ENCODE measurements at places on chromosomes 7 and 10. TPM values are rescaled to one million over a fixed set of nuclear protein-coding genes. Genes with fewer than 3 reads are reported as not detected.

GRCh38 chr10:120103738-120104560 lies 211.4 kb downstream of the SEC23IP start:
- no peak for DNase-seq

GRCh38 chr7:27836536-27836935 lies 96.6 kb downstream of the TAX1BP1 start:
- DNase-seq: no peak

- DNase-seq: no peak
Observed at GRCh38 chr10:86341361-86341811, 25.2 kb downstream of the GRID1 start.

DNA sequence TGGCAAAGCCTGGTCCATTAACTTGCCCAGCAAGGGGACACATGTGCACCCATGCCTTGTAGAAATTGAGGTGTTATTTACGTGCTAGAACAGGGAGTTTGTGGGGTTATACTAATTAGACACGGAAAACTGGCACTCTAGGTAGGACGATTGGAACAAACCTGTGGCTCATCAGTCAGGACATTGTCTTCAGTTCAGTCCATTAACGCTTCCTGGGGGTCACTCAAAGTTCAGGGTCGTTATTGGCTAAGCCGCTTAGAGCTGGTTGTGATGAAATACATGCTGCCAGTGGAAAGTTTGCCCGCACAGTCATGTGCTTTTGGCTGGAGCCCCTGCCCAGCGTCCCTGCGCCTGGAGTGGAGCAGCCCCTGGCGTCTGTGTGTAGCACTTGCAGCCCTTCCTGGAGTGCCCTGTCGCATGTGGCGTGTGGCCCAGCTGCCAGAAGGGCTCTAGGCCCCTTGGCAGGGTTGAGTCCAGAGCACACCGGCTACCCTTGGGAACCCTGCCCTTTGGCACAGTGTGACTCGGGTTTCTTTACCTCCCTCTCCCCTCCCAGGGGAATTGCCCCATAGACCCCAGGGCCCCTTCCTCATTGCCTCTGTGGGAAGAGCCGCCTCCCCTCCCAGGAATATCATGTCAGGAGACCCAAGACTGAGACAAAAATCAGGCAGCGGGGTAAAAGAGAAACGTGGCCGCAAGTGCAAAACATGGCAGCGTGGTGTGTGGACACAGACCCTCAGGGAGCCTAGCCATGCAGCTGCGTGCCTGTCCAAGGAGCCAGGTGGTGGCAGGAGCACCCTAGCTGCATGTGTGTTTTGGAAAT lies 9.8 kb downstream of the ZNF775 start:
- DNase-seq: peak; percentile 63

DNA sequence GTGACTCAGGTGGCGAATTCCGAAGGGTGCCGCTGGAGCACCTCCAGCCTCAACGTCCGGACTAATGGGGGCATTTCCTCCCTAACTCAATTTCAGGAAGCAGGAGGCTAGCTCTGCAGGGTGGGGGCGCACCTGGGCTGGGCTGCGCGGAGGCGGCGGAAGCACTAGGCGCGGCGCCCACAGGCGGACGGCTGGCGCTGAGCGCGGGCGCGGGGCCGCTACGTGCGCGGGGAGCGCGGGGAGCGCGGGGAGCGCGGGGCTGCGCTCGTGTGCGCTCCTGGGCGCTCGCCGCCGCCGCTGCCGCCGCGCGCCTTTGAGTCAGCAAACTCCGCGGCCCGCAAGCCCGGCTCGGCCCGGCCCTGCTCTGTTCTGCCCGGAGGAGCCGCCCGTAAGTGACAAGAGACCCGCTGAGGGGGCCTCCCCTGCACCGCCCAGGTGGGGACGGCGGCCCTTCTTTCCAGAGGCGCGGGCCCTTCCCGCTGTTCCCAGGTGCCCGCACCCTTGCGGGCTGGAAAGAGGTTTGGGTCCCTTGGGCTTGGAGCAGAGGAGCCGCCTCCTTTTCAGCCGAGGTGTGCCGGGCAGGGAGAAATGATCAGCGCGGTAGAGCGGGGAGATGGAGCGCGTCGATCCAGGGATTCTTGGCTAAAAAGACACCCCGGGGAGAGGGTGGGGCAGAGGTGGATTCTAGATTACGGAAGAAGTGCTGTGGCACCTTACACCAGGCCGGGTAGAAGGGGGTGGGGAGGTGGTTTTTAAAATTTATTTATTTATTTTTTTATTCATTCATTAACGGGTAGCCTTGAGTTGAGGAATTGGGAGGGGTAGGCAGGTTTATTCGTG lies at the start of gene SNX10:
Gene SNX10, plus strand, starts transcription at position 164 of the 840 bp plus-strand sequence. CDS start 54,581 bp downstream, outside the sequence.
- peak; percentile 45 for DNase-seq

GRCh38 chr10:52472406-52473146 lies 158.5 kb downstream of the DKK1 start:
- DNase-seq: no peak

GRCh38 chr10:112842832-112843360 lies 107.2 kb upstream of the TCF7L2 start:
- DNase-seq: peak; percentile 78

TSPAN13 gene
- 6.7 TPM for polyA plus RNA-seq

RARRES2 gene
- polyA plus RNA-seq: 67.0 TPM

CRCP gene
- polyA plus RNA-seq: 34.9 TPM

LRRC61 gene
- 0.10 TPM for polyA plus RNA-seq
